ENCODE measurements at places on chromosomes 5 and 9.

DNA sequence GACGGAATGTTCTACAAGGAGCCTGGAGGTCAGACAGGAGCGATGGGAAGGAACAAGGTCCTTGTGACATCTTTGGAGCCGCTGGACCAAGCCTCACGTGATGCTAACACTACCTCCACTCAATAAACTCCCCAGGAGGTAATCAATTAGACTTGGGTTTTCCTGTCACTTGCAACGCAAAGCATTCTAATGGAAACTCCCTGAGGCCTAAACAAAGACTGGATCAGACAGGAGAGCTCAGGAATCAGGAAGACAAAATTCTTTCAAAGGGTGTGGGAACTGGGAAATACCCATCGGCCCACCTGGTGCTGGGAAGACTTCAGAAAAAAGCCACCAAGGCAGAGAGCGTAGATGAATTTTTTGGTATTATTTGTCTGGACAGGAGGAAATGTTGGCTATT, 22.3 kb upstream of the UNC5A start:
- no peak for DNase-seq

DNA sequence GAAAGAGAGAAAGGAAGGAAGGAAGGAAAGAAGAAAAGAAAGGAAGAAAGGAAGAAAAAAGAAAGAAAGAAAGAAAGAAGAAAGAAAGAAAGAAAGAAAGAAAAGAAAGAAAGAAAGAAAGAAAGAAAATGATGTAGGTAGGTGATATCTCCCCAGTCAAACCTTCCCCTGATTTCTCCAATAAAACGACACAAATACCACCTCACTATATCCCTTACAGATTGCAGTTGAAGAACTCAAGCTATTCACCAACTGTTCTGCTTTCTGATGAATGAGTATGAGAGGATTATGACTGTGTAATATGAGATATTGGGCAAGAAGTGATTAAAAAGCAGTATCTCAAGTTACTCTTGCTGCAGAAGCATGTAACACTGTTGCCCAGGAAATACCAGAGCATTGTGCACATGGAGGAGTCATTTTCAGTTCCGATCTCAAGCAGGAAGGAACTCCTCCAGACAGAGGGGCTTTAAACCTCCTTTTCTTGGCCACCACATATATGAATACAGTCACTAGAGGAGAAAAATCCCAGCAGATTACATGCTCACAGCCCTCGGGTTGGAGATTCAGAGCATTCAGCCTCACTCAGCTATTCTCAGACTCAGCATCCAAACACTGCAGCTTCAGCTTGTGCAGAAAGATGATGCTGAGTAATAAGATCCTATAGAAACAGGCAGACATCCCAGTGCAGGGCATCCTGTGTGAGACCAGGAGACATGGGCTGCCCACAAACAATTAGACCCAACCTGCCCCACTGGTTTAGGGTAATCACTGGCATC, 61.4 kb downstream of the UGCG start:
- DNase-seq = no peak

GRCh38 chr5:41978676-41979075, 53.6 kb downstream of the FBXO4 start:
- no peak for DNase-seq

- DNase-seq = no peak
Observed at GRCh38 chr9:126554292-126554691, 59.4 kb upstream of the LMX1B start.

DNA sequence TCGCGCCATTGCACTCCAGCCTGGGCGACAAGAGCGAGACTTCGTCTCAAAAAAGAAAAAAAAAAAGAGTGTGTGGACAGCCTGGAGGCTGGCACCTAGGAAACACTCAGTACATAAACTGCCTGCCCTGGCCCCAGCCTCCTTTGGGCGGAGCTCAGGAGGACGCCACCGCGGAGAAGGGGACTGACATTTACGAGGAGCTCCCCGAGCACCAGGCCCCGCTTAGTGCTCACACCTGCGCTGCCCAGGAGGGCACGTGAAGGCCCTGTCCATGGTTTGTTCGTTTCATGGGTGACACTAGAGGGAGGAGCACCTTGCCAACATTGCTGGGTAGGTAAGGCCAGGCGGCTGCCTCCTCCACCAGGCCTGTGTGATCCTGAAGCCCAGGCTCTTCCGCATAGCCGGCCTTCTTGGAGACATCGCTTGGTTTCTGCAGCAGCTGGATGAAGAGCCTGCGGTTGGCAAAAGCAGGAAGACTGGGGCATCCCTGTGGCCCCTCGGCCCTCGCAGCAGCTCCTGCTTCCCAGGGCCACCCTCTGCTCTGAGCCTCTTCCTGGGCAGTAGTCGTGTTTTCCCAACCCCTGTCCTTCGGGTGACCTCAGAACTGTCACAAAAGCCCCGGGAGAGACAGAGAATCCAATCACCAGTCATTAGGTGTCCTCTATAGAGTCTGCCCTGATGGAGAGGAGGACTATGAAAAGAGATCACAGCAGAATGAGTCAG, 26.2 kb upstream of the LAMC3 start:
- no peak for DNase-seq

DNA sequence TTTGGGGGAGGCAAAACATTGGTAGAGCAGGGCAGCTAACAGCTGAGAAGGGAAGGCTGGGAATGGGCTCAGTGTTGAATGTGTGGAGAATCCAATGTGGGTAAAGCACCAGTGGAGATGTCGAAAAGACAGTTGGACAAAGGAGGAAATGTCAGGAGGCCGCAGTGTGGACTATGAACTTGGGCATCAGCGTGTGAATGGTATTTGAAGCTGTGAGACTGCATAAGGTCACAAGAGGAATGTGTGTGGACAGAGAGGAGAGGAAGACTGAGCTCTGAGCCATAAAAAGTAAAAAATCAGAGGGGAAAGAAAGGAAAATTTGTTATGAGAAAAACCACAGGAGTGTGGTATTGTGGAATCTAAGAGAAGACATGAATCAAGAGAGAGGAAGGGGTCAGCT, 99.4 kb upstream of the ADAMTS16 start:
- DNase-seq = no peak

DNA sequence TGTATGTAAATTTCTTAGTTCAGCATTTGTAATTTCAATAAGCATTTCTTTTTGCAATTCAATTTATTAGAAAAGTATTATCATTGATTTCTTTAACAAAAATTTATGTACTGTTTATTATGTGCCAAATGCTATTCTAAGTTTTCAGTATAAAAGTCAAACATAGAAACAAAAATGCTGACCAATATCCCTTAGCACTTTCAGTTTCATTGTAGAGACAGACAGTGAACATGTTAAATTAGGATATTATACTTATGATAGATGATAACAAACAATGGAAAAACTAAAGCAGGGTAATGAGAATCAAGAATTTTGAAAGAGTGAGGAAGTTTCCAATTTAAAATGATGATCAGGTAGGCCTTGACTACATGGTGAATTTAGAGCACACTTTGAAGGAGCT, 1106.0 kb downstream of the TAF11L14 start:
- no peak for DNase-seq

- DNase-seq = no peak
Observed at GRCh38 chr9:16960084-16960483, 89.6 kb upstream of the BNC2 start.

DNA sequence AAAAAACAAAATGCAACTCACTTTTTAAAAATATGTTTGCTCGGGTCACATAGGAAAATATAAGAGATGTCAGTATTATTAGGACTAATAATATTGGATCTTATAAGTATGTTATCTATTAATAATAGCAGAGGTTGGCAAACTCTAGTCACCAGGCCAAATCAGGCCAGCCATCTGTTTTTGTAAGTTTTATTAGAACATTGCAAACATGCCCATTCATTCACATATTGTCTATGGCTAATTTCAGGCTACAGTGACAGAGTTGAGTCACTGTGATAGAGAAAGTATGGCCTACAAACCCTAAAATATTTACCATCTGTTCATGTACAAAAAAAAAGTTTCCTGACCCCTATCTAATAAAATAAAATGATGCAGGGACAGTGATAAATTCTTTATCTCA, 97.7 kb upstream of the CDH6 start:
- no peak for DNase-seq

DNA sequence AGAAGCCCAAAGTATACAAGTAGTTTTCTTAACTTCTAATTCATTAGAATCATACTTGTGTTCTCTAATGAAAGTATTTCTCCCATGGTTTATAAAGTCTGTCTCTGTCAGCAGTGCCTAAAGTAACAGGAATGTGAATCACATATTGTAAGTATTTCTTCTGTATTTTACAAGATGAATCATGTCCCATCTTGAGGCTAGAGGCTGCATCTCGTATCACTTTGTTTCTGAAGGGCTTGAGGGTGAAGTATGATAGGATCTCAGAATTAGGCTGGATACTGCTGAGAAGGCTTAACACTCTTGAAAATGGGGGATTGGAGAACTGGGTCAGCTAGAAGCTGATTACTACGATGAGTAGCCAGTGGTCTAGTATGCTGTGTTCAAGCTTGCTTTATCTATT, 242.2 kb upstream of the ACTBL2 start:
- DNase-seq = no peak

DNA sequence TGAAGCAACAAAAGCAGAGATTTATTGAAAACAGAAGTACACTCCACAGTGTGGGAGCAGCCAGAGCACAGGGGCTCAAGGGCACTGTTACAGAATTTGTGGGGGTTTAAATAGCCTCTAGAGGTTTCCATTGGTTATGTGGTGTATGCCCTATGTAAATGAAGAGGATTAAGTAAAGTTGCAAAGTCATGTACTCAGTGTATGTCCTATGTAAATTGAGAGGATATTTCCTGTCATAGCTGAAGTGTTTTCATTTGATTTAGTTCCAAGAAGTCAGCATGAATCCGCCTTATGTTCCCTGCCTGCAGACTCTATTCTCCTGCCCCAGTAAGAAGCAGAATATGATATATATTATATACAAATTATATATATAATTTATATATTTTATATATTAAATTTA, 966.0 kb upstream of the COX7C start:
- no peak for DNase-seq

GRCh38 chr9:22141908-22142307, 132.8 kb upstream of the CDKN2B start:
- no peak for DNase-seq

GRCh38 chr5:178126556-178126955, 4.3 kb upstream of the RMND5B start:
- no peak for DNase-seq

DNA sequence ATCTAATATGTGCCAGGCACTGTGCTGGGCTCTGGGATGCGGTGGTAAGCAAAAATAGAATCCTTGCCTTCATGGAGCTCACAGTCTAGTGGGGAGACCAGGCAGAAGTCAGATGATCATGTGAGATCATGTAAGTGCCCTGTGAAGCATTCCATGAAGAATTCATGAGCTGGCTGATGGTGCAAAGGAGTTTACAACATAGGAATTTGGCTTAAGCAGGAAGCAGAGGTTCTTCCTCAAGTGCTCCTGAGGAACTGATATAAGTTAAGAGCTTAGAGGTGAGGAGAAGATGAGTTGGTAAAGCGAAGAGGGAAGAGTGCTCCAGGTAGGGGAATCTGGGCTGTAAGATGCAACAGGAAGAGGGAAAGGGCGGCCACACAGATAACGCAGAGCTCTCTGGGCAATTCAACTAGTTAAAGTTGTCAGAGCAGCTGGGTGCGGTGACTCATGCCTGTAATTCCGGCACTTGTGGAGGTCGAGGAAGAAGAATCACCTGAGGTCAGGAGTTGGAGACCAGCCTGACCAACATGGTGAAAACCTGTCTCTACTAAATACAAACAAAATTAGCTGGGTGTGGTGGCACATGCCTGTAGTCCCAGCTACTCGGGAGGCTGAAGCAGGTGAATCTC, 78.5 kb upstream of the SPATA31D4 start:
- DNase-seq = no peak

- DNase-seq = no peak
Observed at GRCh38 chr9:111966861-111967291, 70.3 kb downstream of the UGCG start.

DNA sequence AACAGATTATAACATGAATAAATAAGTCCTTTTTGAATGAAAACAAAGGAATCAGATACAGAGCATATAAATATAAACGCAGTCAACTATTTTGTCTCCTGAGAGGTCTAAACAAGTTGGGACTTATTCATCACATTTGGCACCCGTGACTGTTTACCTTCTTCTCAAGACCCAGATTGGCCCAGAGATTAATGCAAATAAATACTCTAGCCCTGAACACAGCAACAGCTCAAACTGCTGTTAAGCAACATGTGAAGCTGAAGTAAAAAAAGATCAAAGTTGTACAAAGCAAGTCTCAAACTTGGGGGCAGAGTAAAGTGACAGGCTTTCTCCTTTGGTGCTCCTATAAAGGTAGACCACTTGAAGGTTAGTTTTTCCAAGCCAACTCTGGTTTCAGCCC, 95.0 kb upstream of the NR5A1 start:
- no peak for DNase-seq

DNA sequence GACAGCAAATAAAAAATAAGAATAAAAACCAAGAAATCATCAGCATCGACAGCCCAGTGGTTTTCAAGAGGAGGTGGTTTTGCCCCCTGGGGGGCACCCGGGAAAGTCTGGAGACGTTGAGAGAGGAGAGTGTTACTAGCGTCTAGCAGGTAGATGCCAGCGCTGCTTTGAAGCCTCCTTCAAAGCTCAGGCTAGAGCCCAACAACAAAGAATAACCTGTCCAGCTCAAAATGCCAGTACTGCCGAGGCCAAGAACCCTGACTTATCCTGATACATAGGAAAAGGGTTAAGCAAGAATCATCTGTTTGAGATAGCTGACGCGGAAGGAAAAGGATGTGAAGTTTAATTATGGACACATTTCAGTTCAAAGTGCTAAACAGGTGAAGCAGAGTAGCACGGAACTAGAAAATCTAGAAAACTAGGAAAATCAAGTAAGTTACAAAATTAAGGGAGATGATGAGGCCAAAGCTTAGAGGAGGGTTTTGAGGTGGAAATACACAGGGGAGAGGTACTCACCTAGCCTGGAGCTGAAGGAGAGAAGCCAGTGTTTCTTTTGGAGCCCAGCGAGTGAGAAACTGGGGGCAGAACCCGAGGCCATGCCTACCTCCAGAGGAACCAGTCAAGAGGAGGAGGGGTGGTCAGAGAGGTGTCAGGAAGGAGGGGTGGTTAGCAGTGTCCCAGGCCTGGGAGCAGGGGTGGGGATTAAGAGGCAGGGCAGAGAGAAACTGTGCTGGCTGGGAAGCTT, 121.0 kb upstream of the RETREG1 start:
- no peak for DNase-seq

DNA sequence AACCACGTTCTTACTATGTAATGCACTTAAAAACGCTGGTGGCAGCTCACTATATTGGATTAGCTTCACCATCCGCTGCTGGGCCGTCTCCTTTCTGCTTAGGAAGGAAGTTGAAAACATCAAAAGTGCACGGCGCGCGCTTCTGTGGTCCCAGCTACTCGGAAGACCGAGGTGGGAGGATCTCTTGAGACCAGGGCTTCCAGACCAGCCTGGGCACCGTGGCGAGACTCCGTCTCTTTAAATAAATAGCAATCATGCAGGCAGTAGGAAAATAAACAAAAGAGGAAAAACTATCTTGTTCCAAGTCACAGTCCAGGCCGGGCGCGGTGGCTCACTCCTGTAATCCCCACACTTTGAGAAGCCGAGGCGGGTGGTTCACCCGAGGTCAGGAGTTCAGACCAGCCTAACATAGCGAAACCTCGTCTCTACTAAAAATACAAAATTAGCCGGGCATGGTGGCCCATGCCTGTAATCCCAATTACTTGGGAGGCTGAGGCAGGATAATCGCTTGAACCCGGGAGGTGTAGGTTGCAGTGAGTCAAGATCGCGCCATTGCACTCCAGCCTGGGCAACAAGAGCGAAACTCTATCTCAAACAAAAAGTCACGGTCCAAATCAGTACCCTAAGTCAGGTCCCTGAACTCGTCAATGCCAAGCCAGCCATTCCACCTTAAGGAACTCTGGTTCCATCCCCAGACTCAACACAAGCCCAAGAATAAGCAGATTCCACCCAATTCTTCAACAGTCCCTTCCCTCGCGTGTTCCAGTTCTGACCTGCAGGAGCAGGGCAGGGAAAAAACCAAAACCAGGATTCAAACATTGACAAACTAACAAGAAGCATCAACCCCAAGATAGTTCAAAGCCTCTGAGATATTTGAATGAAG, 1.0 kb upstream of the GOLGA1 start:
- no peak for DNase-seq
